ENCODE measurements at places on chromosomes 3 and 15.

DNA sequence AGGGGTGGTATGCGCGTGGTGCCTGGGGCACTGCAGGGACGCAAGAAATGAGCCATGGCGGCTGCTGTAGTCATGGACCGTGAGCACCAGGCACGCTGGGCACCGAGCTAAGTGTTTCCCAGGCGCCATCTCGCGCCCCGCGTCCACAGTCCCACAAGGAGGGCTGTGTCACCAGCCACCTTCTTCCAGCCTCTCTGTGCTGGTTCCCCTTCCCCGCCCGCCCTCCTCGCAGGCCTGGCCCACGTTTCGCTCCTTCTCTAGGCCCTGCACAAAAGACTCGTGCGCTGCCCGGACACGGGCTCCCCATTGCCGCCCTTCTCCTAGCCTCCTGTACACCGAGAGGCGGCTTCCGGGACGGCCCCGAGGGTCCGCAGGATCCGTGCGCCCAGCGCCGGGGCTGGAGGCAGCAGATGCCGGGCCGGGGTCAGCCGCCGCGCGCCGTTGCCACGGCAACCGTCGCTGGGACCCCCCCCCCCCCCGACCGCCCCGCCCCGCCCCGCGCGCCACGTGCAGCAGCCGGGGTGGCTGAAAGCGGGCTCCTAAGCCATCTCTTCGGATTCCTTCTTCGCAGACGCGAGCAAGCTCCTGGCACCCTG is 113.4 kb downstream of the SRGAP3 start:
- DNase-seq = no peak

GRCh38 chr3:127064391-127065137 is 81.6 kb downstream of the PLXNA1 start:
- no peak for DNase-seq

- DNase-seq = peak; percentile 91
These were observed 35.4 kb upstream of the ATG7 start for GRCh38 chr3:11236588-11237461.

GRCh38 chr3:196883361-196883760 is 15.6 kb downstream of the SENP5 start:
- no peak for DNase-seq

DNA sequence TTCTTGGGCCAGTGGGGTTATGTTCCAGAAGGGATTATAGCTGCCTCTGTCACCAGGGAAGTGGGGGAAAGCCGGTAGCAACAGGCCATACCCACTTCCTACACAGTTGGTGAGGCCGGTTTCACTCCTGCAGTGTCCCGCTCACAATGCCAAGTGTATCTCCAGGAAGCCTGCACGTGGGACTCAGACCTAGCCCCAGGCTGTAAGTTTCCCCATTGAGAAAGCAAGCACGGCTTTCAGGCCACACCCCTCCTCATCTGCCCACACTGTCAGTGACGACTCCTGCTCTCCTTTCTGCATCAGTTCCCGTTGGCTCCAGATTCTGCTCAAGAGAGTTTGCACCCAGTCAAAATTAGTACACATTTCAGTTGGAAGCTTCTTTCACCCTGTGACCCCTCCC is 51.6 kb upstream of the CPOX start:
- no peak for DNase-seq

GRCh38 chr15:81084716-81085115 is 49.4 kb upstream of the CFAP161 start:
- DNase-seq = no peak

GRCh38 chr15:58212909-58213526 is 74.8 kb downstream of the AQP9 start:
- no peak for DNase-seq

DNA sequence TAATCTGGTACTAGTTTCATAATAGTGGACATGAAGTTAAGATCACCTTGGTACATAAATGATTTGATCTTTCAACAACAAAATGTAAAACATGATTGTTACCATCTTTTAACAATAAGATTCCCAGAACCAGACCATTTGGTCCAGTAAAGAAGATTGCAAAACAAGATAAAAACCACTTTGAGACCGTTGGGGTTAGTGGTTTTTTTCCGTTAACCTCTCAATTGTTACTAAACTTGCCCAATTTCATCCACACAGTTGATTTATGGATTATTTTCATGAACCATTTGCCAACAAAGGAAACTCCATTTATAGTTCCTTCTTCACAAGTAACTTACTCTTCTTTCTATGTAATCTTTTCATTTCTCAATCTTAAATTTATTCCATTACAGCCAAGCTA is 53.8 kb downstream of the ATP8B4 start:
- no peak for DNase-seq

DNA sequence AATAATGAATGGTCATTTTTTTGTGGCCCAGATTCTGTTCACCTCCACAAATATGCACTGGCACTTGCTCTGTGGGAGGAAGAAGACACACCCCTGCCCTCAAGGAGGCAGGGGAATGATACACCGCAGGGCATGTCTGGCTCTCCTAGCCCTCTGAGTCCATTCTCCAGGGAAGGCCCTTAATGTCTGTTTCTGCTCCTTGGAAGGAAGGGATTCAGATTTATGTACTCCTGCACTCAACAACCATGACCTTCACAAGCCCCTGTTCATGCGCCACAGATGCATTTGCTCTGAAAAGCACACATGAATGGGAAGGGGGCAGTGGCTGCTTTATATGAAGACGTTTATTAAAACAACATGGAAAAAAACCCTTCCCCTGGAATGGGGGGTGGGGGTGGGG is 333.8 kb downstream of the EPHB1 start:
- no peak for DNase-seq

DNA sequence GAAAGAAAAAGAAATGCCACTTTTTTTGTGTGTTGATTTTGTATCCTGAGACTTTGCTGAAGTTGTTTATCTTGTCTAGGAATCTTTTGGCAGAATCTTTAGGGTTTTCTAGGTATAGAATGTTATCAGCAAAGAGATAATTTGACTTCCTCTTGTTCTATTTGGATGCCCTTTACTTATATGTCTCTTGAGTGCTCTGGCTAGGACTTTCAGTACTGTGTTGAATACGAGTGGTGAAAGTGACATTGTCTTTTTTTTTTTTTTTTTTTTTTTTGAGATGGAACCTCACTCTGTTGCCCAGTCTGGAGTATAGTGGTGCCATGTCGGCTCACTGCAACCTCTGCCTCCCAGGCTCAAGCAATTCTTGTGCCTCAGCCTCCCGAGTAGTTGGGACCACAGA is 64.7 kb upstream of the NPHP3 start:
- no peak for DNase-seq

DNA sequence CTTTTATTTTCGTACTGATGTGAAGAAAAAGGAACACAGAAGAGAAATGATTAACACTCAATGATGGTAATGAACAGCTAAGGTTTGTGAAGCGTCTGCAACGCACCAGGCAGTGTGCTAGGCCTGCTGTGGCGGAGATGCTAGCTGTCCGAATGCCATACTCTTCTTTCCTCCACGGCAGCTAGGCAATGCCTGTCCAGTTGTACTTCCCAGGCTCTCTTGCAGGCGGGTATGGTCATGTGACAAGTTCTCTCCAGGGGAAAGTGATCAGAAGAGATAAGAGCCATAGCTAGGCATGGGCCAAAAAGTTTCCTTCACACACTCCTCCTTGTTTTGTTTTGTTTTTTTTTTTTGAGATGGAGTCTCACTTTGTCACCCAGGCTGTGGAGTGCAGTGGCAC is 6.7 kb downstream of the TADA3 start:
- no peak for DNase-seq

DNA sequence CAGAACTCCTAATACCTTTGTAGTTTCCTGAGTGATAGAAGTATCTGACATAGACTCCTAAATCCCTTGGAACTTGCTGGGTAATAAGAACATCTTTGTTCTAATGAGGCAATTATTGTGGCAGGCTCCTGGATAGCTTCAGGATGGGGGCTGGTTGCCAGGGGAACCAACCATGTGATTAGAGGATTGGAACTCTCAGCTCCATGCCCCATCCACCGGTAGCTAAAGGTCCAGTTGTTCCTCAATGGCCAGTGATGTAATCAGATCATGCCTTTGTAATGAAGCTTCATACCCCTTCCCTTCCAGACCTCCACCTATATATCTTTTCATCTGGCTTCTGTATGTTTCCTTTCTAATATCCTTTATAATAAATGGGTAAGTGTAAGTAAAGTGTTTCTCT is 221.2 kb upstream of the ALCAM start:
- no peak for DNase-seq

DNA sequence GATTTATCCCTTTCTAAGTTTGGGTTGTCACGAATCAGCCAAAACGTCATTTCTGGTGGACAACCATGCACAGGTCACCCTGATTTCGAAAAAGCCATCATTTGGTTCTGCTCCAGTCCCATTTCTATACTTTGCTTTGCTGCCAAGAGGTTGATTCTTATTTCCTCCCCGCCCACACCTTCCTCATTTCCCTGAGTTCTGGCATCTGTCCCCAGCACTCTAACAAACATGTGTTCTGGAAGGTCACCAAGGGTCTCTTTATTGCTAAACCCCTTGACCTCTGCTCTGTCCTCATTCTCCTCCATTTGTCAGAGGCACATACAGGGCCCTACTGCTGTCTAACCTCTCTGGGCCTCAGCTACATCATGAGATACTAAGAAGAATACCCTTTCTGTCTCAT is 36.4 kb upstream of the PTPRG start:
- DNase-seq = no peak

DNA sequence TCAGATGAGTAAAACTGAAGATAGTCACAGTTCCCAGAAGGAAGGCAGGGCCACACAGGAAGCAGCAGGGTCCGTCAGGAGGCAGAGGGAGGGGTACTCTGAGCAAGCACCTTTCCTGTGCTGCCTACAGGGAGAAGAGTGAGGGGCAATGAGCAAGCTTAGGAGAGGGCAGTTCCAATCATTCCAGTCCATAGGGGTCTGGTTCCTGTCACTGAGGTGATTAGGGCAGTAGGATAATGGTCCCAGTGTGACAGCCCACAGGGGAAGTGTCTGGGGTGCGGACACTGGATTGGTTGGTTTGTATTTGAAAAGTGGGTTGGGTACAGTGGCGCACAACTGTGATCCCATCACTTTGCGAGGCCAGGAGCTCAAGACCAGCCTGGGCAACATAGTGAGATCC is 7.1 kb upstream of the ACAD9 start:
- no peak for DNase-seq

DNA sequence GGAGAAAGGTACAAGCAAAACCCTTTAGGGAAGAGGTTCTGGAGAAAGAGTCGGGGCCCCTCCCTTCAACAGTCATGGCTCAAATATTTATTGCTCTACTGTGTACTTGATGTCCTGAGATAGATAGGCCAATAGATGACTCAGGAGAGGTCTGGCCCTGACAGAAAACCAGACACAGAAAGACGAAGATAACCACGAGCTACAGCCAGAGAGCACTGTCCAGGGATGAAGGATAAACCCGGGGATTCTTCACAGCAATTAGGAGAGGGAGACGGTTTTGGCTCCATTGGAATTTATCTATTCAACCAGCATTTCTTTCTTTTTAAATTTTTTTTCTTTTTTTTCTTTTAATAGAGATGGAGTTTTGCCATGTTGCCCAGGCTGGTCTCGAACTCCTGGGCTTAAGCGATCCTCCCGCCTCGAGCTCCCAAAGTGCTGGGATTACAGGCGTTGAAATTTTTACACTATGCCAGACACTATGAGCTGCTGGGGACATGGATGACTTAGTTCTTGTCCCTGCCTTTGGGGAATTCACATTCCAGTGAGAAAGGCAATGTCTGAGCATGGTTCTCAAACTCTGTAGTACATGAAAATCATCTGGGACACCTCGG is 4.6 kb upstream of the CIDEC start:
- peak; percentile 87 for DNase-seq

DNA sequence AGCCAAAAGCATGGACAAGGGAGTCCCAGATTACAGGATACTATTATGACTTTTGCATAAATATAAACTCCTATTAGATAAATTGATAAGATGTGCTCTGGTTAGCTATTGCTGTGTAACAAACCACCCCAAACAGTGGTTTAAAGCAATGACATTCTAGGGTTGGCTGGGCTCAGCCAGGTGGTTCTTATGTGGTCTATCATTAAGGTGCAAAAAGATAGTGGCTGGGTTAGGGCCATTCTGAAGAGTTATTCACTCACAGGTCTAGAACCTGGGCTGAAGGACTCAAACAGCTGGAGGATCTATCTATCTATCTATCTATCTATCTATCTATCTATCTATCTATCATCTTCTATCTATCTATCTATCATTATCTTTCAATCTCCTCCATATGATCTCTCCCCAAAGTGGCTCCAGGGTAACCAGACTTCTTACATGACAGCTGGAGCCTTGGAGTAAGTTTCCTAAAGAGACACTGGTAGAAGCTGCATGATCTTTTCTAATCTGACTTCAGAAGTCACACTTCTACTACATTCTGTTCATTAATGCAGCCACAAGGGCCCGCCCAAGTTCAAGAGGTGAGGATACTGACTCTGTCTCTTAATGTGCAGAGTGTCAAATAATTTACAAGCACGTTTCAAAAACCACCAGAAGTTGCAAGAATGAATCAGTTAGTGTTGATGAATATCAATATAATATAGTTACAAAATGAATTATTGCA is 74.9 kb upstream of the XCR1 start:
- DNase-seq = no peak

DNA sequence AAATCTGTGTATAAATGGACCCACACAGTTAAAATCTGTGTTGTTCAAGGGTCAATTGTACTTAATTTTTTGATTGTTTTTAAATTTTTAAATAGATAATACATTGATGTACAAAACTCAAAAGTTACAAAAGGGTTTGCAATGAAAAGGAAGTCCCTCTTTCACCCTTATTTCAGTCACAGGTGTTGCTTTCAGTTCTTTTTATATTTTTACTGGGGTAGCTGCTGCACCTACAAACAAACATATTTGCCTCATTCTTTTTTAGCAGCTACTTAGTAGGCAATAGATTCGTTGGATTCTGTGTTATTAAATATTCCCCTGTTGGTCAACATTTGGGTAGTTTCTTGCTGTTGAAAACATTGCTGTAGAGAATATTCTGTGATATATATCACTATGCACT is 44.4 kb downstream of the PIAS1 start:
- no peak for DNase-seq

DNA sequence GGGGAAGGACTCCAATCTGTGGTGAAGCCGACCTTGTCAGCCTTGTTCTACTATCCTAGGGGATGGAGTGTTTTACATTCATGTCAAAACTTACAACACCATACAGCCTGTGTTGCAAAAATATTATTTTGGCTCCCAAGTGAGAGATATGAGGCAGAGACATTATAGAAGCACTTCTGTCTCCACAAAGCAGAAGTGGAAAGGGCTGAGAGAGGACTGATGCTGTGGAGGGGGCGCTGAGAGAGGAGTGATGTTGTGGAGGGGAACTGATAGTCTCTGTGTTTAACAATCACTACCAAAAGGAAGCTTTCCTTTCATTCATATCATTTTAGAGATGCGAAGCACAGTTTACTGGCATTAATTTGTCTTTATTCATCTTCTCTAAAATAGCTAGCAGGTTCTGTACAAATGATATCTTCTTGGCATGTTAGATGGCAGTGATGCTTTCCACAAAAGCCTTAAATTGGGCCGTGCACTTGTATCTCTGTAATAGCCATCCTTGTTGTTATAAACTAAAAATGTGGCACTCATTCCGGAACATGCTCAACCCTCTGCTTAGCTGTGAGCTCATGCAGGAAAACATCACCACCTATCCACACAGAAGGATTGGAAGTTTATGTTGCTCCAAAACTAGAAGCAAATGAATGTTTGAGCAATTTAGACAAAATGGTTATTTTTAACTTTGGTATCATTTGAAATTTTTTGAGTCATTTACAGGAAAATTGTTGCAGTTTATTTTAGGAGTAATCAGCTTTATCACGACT is 134.6 kb upstream of the TP63 start:
- no peak for DNase-seq
